ENCODE measurements at places on chromosomes 3 and 15. TPM values are rescaled to one million over a fixed set of nuclear protein-coding genes. Genes with fewer than 3 reads are reported as not detected.

The GOLGA8S gene
- total RNA-seq, result not detected

The EFL1 gene
- total RNA-seq, result 21.8 TPM

The TMCO5A gene
- not detected for total RNA-seq

The ONECUT1 gene
- not detected for total RNA-seq

The TRPM1 gene
- total RNA-seq, result 1.2 TPM

The SMCO1 gene
- total RNA-seq, result not detected

The ENTPD3 gene
- 0.21 TPM for total RNA-seq

The CFAP100 gene
- not detected for total RNA-seq

The FOXB1 gene
- total RNA-seq, result 0.55 TPM

The MYL3 gene
- 0.54 TPM for total RNA-seq

The MAGEL2 gene
- 1.4 TPM for total RNA-seq

The SIAH2 gene
- total RNA-seq, result 48.1 TPM

The P4HTM gene
- total RNA-seq, result 43.2 TPM

The ATP1B3 gene
- 38.3 TPM for total RNA-seq

The UCN2 gene
- 39.1 TPM for total RNA-seq

The CRYGS gene
- total RNA-seq, result 1.8 TPM

All from kidney epithelial cell (primary cell).